ENCODE measurements at places on chromosomes 2 and 18. TPM values are rescaled to one million over a fixed set of nuclear protein-coding genes. Genes with fewer than 3 reads are reported as not detected.

The PLA2R1 gene
- total RNA-seq, result 2.8 TPM

The GDF7 gene
- 0.05 TPM for total RNA-seq

The FEV gene
- total RNA-seq, result not detected

The BCL11A gene
- total RNA-seq, result 0.04 TPM

The SP3 gene
- total RNA-seq, result 50.0 TPM

The PELI1 gene
- 1.6 TPM for total RNA-seq

The ZNF521 gene
- not detected for total RNA-seq

The ACMSD gene
- not detected for total RNA-seq

The SLC9A4 gene
- not detected for total RNA-seq

The PROKR1 gene
- total RNA-seq, result not detected

The MYO1B gene
- total RNA-seq, result 82.7 TPM

All from A549 treated with DMSO at 1 μM for 4 hours (cell line).